ENCODE measurements at places on chromosomes 12 and 14.

DNA sequence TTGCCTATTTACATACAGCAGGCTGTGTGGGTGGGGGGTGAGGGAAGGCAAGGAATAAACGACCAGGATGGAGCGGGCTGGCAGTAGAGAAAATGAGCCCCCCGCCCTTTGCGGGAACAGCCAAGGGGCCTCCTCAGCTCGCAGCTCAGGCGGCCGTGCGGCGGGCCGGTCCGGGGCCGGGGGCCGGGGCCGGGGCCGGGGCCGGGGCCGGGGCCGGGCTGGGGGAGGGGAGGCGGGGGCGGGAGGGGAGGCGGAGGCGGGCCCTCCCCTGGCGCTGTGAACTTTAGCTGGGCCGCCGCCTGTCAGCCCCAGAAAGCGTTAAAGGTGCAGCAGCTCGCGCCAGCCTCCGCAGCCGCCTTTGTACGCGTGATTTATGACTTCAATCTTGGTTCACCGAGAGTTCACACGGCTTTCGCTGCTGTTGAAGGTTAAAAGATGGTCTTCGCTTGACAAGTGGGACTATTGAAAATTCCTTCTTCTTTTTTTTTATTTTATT lies 28.8 kb downstream of the HOXC4 start:
- DNase-seq = no peak

- peak; percentile 44 for DNase-seq
These were observed 116.6 kb downstream of the ETV6 start for GRCh38 chr12:11765817-11766794.

DNA sequence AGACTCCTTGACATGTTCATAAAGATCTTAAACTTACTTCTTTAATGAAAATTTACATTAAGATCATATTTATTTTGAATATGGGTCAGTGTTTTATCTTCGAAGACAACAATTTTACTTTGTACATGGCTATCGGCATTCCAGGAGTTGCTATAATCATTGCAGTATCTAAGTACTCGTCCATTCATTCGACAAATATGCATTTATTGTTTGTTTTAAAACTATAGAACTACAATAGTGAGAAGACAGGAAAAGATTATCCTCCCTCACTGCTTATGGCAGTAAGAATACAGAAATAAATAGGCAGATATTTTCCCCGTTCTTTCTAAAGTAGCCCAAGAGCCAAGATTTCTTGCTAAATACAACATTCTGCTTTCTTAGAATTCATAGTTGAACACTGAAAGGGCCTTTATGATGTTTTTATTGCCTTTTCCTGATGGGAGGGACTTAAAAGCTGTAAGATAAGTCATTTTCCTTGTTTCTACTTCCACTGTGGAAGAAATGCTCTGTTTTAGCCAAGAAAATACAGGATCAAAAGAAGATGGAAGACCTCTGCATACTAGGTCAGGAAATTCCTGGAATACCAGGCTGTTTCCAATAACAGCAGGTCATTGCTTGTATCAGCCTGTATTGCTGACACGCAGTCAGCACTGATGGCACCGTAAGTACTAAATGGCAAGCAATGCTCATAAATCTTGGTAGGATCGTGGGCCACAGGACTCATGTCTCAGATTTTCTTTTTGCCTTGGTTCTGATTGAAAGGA lies 521.0 kb upstream of the ATP2B1 start:
- DNase-seq = peak; percentile 12

GRCh38 chr14:59317798-59318505 lies 129.5 kb downstream of the DAAM1 start:
- no peak for DNase-seq

DNA sequence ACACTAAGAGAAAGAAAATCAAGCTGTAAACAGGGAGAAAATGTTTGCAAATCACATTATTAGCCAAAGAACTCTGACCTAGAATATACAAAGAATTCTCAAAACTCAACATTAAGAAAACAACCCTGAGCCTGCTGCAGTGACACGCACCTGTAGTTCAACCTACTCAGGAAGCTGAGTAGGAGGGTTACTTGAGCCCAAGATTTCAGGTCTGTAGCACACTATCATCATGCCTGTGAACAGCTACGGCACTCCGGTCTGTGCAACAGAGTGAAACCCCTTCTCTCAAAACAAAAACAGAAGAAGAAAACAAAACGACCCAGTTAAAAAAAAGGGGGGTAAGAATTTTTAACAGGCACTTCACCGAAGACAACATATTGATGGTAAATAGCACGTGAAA lies 20.8 kb downstream of the SAV1 start:
- no peak for DNase-seq

DNA sequence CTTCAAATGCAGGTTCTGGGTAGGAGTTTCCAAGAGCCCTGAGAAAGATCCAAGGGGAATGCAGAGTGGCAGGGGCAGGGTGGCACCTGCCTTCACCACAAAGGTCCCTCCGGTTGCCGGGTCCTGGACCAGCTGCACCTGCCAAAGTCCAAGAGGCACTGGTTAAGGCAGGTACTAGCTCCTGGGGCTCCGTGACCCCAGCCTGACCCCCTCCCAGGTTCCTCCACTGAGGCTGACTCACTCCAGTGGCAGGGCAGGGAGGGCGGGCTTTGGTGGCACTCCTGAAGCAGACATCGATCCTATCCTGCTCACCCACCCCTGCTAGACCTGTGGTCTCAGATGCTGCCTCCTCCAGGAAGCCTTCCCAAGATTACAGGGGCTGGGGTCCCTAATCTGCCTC lies 11.4 kb downstream of the RPS6KL1 start:
- no peak for DNase-seq

DNA sequence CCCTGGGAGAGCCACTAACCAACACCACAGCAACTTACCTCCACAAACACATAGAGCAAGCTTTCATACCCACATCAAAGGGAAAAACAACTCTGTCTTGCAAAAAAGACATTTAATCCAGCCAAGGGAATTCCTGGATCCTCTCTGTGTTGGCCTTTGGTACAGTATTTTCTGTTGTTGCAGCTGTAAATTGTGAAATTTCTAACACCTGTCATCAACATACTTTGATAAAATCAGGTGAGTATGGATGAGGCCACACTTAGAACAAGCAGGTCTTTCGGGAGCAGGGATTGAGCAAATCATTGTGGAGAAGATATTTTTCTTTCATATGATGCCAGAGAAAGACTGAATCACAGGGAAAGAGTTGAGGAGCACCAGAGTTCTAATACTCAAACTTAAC lies 89.3 kb downstream of the SPTSSA start:
- DNase-seq = no peak

DNA sequence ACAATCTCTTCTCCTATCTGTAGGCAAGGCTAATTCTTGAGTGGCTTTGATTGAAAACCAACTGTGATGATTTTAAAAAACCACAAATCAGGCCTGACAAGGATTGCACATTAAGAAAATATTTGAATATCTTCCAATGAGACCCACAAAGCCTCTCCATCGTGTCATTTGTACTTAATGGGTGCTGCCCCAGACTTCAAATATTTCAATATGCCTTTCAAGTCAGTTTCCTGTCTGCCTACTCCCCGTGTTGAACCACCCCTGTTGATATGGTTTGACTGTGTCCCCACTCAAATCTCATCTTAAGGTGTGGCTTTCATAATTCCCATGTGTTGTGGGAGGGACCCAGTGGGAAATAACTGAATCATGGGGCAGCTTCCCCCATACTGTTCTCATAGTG lies 159.7 kb upstream of the EGLN3 start:
- DNase-seq = peak; percentile 39

- no peak for DNase-seq
These were observed 112.1 kb downstream of the DAD1 start for GRCh38 chr14:22476887-22477286.

DNA sequence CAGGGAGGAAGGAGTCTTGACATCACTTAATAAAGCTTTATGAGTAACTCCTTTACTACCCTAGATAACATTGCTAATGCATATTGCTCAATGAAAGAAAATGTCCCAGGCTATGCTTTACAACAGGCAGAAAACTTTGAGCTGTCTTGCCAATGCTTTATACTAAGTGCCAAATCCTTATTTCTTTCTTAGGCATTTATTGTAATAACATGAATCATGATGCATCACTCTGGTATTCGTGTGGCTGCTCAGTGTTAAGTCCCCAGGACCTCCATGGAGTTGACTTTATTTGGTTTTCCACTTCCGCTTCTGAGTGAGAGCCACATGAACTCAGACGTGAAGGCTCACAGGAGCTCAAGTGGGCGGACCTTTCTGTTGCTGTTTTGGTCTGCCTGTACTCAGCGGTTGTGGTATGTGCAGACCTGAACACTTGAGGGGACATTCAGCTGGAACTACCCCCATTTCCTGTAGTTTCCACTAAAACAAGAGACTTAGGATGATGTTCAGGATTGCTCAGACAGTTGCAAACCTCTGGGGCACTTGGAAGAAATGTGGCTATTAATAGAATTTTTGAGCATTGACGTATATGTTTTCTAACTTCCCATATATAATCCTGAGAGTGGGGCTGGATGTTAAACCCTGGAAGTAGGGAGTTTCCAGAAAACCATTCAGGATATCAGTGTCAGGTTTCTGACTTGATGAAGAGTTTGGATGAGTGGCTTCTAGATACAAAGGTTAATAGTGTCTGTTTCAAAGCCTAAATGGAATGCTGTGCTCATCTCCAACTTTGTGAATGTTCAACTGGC lies 258.6 kb downstream of the MSRB3 start:
- DNase-seq = peak; percentile 98

DNA sequence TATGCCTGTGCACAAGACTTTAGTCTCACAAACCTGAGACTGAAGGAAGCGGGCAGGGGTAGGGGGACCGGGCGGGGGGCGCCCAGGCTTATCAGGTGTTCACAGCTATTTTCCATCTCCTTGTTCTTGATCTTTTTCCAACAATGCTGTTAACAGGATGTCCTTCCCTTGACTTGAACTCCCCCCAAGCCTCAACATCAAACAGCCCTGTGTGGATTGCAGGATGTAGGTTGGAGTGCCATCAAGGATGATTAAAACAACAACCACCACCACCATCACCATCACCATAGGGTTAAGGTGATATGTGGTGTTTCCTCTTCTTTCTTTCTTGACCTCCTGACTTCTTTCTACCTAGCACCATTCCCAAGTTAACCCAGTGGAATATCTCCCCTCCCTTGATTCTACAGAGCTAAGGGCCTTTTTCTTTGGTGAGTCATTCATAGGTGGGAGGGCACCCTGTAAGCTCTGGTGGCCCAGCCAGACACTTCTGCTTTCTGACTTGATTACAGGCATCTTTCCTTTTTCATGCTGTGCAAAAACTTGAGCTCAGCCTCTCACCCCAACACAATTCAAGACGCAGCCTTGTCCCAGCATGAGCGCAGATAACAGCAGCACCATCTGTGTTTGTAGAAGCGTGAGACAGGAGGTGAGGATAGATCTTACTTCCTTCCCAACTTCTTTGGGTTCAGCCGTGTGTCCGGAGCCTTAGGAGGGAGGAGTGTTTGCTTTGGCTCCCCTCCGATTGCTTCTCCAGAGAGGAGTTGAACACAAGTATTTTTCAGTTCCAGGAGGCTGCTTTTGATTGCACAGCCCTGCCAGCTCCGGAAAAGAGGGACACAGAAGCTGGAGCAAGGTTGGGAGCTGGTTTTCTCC lies 26.8 kb downstream of the FLVCR2 start:
- DNase-seq = no peak

- no peak for DNase-seq
These were observed 11.4 kb downstream of the RERG start for GRCh38 chr12:15209782-15210181.

- no peak for DNase-seq
These were observed 27.1 kb upstream of the NUDT14 start for GRCh38 chr14:105207996-105208737.

- DNase-seq = peak; percentile 3
These were observed 578 bp downstream of the PPP1R13B start for GRCh38 chr14:103846543-103847450.

DNA sequence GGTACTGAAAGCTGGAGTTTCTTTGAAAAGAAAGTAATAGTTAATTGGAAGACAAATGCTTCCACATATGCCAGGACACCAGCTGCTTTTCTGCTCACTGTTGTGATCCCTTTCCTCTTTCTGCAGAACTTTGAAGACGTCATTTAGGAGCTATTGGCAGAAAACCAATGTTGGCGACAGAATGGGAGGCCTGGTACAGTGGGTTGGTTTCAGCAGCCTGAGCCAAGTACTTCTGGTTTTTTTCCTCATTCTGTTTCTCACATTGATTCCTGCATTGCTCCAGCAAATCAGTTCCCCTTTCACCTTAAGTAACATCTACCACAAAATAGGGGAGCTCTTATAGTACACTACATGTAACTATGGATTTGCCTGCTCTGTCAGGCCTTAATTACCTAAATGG lies 96.9 kb downstream of the FIGNL2 start:
- DNase-seq = no peak

- DNase-seq = peak; percentile 98
These were observed 19.8 kb downstream of the GALNT6 start for GRCh38 chr12:51371295-51371953.

DNA sequence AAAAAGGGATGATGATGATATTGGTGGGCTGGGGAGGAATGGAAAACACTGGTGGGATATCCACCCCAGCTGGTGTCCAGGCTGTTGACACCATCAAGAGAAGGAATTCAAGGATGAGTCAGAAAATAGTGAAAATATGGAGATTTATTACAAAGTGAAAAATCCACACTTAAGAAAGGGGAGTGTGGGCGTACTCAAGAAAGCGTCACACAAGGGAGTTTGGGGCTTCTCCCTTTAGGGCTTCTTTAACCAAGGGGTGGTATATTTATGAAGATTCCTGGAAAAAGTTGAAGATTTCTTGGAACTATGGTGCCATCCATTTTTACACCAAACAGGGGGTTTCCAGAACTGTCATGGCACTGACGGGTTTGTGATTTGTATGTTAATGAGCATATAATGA lies 63.1 kb upstream of the ARID2 start:
- no peak for DNase-seq

- DNase-seq = no peak
These were observed 2.9 kb downstream of the ZFHX2 start for GRCh38 chr14:23548351-23549318.

- DNase-seq = no peak
These were observed 1.1 kb downstream of the GPR33 start for GRCh38 chr14:31486764-31487163.

DNA sequence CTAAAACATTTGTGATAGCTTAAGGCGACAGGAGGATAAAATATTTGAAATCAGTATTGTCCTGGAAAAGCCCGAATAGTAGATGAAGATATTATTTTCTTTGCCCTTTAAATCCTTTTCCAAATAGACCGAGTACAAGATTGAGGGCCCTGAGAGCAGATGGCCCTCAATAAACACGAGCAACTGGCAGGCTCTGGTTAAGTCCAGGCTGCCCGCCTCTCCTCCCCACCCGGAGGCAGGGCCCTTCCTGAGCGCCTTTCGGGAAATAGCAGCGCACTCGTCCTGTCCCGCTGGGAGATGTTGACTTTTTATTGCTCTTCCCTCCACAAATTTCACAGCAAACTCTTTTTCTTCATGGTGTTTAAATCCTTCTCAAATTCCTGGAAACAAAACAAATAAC lies 50.8 kb upstream of the MAX start:
- no peak for DNase-seq

GRCh38 chr14:52312931-52313355 lies 1.2 kb upstream of the PTGER2 start:
- DNase-seq = no peak

GRCh38 chr12:52811191-52812072 lies 2.5 kb downstream of the KRT4 start:
- no peak for DNase-seq

Data from A172 (cell line).